HS-27A (cell line): ENCODE measurements at places on chromosomes 5 and 9.

- DNase-seq = no peak
Observed at GRCh38 chr9:132154863-132155567, 6.8 kb upstream of the NTNG2 start.

GRCh38 chr5:10194083-10194482 is 55.6 kb downstream of the ATPSCKMT start:
- no peak for DNase-seq

- DNase-seq = no peak
Observed at GRCh38 chr5:854966-855743, 4.4 kb upstream of the ZDHHC11 start.

DNA sequence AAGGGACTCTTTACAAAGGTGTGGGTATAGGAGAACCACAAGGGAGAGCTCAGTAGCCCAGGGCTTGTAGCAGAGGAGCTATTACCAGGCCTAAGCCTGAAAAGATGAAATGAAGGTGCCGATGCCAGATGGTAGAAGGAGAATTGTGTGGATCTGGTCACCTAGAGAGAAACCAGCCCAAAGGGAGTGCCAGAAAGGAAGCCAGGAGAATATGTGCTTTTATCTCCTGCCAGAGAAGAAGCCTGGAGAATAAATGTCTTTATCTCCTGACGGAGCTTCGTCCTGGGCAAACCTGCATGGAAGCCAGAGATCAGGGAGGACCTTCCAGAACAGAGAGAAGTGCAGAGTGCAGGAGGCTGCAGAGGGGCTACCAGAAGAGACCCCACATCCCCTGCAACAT is 142.6 kb downstream of the MED10 start:
- no peak for DNase-seq

- no peak for DNase-seq
Observed at GRCh38 chr5:167853421-167853820, 438.0 kb upstream of the WWC1 start.

DNA sequence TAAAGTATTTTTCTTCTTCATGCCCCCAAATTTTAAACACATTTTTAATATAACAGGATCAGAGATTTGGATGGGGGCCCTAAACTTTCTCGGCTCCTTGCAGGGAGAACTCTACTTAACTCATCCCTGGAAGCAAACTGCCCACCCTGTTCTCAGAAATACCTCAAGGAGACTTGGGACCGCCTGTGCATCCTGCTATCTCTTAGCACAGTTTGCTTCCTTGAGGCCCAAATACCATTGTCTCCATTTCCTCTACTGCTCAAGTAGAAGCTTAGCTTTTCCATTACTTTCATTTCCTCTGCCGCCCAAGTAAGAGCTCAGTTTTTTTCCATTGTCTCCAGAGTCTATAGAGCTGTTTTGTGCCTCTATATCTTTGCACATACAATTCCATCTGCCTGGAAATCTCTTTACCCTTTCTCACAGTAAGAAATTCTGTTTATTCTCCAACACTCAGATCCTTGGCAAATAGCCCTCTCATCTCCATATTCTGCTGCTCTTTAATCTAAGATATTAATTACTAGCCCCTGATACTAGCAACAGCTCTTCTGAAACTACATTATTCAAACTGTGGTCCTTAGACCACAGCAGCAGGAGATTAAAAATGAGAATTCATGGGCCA is 137.8 kb downstream of the CEMIP2 start:
- DNase-seq = no peak

- DNase-seq = no peak
Observed at GRCh38 chr5:36383942-36384341, 82.2 kb upstream of the RANBP3L start.

GRCh38 chr5:159105145-159106053 is 5.7 kb upstream of the EBF1 start:
- DNase-seq = no peak

- no peak for DNase-seq
Observed at GRCh38 chr5:3593771-3594509, 1.7 kb upstream of the IRX1 start.

- peak; percentile 59 for DNase-seq
Observed at GRCh38 chr9:38681747-38682227, 38.1 kb downstream of the FAM240B start.

- DNase-seq = no peak
Observed at GRCh38 chr9:92299116-92299515, 5.6 kb upstream of the IARS1 start.

GRCh38 chr5:97266576-97266975 is 83.5 kb upstream of the RIOK2 start:
- no peak for DNase-seq

DNA sequence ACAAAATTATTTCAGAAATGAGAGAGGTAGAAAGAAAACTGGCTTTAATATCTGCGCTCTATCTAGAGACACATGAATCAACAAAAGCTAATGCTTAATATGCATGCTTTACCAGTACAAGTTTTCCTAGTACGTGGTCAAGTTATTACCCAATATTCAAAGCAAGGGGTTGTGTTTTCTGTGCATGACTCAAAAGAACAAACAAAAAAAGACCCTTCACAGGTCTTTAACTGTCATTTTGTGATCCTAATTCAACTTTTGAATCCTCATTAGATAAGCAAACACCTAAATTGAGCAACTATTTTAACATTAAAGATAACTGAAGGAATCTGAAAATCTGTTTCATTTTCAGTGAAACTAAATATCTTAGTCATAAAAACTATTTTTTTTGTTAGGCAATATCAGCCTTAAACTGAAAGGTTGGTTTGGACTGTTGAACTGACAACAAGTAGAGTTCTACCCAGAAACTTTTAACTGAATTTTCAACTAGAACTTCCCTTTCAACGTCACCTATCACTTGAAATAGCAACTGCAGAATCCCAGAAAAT is 12.5 kb downstream of the ST8SIA4 start:
- no peak for DNase-seq

- DNase-seq = no peak
Observed at GRCh38 chr9:35280399-35280798, 118.6 kb downstream of the UNC13B start.

DNA sequence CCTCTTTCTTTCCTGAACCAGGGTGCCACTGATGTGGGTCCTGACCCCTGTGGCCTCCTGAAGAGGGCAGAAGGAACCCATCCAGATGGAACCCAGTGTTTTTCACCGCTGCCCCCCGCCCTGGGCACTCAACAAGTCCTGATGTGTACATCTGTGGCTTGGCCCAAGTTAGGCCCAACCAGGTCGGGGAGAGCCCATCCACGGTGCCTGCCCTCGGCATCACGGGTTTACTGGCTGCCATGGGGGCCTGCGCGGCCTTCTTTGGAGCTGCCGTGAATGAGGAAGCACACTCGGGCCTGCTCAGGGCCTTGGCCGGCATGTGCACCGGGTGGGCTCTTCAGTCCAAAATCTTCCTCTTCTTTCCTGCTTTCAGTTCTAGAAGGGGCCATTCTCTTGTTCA is 5.8 kb downstream of the ECSCR start:
- DNase-seq = no peak

DNA sequence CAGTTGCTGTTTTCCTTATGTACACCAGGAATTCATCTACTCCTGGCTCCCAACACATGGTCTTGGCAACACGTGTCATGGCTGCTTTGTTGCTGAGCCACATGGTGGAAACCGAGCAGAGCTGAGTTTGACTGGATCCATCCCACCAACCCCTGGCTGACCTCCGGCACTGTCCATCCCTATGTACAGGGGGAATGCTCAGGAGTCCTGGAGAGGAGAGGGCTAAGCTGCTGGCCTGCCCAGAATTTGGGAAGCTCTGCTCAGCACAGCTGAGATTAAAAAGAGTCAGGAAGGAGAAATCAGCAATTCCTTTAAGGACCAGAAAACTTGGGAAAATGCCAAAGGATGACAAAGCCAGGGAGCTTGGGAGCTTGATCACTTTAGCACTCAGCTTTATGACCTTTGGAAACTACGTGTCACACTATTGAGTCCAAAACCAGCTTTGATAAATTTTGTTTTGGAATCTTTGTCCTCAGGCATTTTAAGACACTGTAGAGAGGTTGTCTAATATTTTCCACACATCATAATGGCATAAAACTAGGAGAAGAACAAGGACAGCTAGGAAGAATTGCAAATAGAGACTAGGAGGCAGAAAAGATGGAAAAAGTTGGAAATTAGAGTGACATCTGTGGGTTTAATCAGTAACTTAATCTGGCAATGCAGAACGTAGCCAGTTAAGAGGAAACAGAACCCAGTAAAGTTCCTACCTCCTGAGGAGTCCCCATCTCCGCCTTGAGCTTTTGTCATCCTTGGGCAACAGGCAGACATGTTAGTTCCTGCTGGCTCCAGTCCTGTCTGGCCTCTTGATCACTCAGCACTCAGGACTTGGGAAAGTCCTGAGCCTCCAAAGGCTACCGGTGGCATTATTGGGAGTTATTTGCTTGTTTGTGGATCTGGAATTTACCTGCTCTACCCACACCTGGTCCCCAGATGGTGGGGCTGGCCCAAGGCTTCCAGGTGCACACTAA is 62.5 kb upstream of the PLPP1 start:
- no peak for DNase-seq

GRCh38 chr5:100496296-100496695 is 38.9 kb upstream of the FAM174A start:
- DNase-seq = no peak

DNA sequence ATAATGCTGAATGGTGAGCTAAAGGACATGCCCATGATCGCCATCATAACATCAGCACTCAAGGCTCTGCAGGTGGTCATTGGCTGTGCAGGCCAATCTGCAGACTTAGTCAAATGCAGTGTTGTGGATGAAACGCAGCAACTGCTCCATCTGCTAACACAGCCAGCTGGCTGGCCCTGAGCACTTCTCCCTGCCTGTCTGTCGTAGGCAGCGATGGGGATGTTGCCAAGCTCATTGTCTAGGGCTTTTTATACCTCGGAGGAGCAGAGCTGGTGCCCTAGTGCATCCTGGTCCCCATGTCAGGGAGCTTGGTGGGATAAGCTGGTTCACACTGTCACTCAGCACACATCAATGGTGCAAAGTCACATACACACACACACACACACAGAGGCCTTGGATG is 189.4 kb downstream of the TENT4A start:
- DNase-seq = no peak

DNA sequence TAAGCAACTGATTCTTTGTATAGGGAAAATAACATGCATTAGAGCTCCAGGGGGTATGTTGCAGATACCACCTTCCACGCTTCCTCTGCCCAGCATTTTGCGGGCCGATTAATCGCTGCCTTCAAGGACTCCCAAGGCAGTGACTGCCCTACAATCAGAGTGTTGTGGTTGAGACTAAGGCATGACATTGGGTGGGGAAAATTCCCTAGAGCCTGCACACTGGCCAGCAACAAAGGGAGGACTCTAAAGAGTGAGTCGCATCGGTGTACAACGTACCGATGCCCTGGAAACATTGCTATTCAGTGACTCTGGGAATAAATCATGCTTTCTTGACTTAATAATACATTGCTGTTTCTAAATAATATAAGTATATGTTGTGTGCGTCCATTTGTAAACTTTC is 119.7 kb downstream of the ZNF462 start:
- DNase-seq = no peak

DNA sequence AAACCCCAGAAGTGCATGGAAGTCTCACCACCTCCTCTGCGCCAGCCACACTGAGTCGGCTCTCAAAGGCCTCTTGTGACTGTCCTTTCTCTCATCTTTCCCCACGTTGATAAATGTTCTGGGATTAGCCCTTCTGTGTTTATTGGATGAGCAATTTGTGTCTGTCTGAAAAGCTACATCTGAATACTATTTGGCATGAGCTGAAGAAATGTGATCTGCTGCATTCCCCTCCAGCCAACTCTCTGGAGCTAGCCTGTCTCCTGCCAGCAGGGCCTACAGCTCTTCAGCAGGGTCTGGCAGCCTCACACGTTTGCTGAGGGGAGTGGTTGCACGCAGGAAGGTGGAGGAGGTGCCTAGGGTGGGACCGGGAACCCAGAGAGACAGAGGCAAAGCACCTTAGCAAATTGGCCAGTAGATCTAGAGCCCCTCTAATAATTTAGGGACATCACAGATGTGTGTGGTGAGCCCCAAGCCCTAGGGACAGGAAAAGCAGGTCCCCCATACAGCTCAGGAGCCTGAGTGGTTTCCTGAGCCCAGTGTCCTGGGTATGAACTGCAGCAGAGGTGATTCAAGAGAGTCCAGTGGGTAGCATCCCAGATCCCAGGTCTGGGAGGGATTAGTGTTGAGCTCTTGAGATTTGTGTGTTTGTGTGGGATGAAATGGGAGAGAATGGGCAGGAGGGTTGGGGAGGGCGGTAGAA is 20.5 kb upstream of the B4GALT1 start:
- DNase-seq = no peak

DNA sequence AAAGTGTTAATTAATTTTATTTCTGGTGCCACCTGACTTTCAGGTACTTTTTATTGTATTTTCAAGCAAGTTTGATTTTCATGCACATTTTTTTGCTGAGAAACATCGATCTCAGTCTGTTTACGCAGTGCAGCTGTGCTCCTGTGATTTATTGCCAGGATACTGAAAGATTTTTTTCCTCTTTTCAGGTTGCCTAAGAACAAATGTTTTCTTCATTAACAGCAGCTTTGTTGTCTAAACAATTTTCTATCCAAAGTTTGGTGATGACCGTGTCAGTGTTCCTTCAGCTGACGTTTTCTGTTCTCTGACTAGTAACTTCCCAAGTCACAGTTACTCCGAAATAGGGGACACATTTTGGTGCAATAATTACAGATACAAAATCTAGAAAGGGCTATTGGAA is 78.1 kb downstream of the VCAN start:
- DNase-seq = no peak

DNA sequence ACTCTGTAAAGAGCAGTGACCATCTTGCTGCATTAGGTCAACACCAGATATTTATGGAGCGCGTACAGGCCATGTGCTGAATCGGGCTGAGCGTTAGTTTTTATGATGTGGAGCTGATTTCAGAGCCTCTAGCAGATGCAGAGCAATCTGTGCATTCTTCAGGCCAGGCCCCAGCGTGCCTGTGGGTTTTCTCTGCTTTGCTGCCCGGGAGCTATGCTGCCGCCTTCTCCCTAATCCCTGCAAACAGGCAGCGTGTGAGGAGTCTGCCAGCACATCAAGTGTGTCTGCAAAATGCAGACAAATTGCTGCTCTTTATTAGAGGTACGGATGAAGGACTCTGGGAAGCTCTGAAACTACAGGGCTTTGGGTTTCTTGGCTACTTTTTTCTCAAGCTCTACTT is 170.0 kb downstream of the NTRK2 start:
- DNase-seq = no peak

- no peak for DNase-seq
Observed at GRCh38 chr5:189486-189885, 1.8 kb upstream of the LRRC14B start.

- no peak for DNase-seq
Observed at GRCh38 chr5:149982505-149982904, 17.9 kb downstream of the TIGD6 start.

DNA sequence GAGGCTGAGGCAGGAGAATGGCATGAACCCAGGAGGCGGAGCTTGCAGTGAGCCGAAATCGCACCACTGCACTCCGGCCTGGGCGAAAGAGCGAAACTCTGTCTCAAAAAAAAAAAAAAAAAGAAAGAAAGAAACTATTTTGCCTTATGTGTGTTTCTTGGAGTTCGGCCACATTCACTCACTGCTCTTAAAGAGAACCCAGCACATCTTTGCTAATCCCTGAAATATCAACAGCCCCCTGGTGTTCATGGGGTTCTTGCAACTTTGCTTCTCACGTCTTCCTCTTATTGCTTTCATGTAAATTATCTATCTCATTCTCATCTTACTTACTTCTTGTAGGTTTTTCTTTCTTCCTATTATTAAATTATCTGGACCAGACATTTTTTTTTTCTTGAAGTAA is 126.3 kb upstream of the ASTN2 start:
- no peak for DNase-seq
